ENCODE measurements at places on chromosomes 16 and 17.

- DNase-seq: no peak
These were observed 35.3 kb downstream of the FAM20A start for GRCh38 chr17:68565661-68566441.

DNA sequence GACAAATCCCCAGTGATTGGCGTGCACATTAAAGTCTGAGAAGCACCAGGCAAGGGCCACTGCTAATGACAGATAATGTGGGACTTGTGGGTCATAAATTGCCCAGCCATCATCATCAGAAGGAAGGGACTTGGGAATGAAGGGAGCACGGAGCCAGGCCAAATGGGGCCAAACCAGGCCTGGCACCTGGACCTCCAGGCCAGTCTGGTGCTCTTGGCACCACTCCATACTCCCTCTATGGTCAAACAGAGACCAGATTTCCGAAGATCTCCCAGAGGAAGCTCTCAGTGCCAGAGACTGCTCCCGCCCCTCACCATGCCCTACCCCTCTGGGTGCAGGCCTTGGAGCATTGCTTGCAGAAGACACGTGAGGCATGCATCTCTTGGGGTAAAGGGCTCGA is 142.2 kb downstream of the CCDC182 start:
- no peak for DNase-seq

DNA sequence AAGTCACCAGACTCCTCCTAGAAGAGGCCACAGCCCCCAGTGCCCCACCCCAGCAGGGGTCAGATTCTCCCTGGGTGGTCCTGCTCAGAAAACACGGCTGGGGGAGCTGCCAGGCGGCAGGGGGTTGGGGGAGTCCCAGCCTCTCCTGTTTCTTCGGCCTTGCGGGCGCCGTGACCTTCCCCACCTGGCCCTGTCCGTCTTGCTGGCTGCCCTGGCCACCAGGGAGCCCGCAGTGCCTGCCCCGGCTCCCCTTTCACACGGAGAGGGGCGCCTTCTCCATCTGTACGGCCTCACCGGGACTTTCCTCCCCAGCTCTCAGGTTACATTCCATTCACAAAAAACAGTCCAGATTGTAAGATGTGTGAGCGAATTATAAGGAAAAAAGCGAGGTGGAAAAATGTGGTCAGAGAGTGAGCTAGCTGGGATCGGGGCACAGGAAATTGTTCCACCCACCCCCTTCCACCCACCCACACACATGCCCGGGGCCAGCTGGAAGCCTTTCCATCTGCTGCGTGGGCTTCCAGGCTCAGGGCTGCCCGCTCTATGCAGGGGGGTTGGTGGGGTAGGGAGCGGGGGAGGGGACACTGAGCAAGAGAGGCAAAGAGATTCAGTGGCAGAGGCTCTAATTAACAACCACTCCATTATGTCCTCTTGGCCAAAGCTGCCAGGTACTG is 14.6 kb upstream of the CIBAR2 start:
- DNase-seq: no peak

GRCh38 chr16:3173892-3174617 is 13.9 kb upstream of the OR1F1 start:
- DNase-seq: no peak

GRCh38 chr16:76818606-76819181 is 372.3 kb upstream of the MON1B start:
- no peak for DNase-seq

DNA sequence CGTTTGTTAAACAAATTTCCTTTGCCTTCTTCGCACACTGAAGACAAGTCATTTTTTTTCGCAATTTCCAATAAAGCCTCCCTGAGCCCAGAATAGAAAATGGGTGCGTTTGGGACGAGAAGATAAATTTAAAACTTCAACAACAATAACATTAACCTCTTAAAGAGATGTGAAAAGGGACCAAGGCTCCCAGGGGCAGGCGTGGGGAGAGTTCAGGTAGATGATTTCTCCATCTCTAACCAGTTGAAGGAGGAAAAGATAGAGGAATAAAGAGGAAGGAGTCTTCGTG is 1.3 kb upstream of the HOXB4 start:
- DNase-seq: no peak

GRCh38 chr16:19210968-19211367 is 42.9 kb downstream of the SYT17 start:
- no peak for DNase-seq

GRCh38 chr17:77834170-77835115 is 124.1 kb upstream of the TNRC6C start:
- peak; percentile 52 for DNase-seq

- DNase-seq: no peak
These were observed 20.2 kb upstream of the MAPT start for GRCh38 chr17:45874151-45874550.

- no peak for DNase-seq
These were observed 44.9 kb downstream of the GRIN2A start for GRCh38 chr16:10137341-10137740.

GRCh38 chr16:67082100-67082499 is 27.6 kb upstream of the PHAF1 start:
- DNase-seq: no peak

- no peak for DNase-seq
These were observed 20.5 kb upstream of the KLHL11 start for GRCh38 chr17:41885733-41886132.

DNA sequence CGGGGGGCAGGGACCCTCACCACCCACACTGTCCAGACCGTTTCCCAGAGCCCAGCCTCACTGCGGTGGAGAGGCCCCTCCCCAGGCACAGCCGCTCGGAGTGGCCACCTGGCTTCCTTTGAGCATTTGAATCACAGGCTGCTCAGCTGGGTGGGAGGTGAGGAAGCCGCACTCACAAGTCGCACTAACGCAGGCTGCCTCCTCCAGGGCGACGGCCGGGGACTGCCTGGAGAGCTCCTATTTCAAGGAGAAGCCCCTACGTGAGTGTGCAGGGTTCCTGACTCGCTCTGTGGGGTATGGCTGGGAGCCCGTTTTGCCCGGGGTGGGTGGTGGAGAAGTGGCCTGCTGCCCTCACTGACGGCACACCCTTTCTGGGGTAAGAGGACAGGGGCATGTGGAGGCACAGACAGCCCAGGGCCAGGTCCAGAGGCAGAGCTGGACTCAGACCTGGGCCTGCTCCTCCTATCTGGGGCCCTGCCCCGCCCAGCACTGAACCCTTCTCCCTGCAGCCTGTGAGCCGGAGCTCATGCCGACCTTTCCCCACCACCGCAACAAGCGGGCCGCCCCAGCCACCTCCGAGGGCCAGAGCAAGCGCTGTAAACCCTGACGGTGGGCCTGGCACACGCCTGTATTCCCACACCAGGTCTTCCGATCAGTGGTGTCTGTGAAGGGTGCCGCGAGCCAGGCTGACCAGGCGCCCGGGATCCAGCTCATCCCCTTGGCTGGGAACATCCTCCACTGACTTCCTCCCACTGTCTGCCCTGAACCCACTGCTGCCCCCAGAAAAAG is 6.2 kb downstream of the SPATA2L start:
- DNase-seq: no peak

DNA sequence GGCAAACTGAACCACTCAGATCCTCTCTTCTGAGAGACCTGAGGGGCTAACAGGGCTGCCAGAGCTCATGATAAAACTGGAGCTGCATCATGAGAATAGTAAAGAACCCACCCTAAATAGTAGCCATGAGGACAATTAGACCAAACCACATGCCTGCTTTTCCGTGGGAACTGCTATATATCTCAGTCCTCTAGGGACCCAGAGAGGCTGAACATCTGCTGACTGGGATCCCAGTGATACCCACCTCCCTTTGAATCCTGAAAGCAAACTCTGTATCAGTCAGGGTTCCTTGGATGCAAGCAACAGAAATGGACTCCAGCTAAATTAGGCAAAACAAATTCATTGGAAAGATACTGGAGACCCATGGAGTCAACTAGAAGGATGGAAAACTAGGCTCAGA is 6.5 kb downstream of the MT1X start:
- DNase-seq: no peak

DNA sequence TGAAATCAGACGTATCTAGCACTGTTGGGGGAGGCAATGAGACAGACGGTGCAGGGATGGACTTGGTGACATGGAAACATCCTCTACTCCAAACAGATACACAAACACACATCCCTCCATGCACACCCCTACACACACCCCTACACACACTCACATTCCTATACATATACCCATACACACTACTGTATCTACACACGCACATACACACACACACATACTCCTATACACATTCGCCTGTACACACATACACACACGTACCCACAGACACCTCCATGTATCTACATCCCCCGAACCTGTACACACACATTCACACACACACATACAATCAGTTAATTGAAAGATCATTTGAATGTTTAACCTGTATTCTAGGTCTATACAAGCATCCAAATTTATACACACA is 53.5 kb downstream of the MAF start:
- no peak for DNase-seq

DNA sequence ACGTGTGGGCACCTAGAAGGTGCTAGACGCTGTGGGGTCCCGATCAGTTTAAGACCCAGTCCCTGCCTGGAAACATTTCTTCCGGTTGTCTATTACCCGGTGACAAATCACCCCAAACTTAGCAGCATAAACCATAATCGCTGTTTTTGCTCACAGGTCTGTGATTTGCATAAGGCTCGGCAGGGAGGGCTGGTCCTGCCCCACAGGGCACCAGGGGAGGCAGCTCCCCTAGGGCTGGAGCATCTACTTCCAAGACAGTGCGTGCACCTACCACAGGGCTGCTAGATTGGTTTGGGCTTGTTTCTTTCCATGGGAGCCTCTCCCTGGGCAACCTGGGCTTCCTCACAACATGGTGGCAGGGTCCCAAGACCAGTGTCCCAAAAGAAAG is 214.5 kb upstream of the CIBAR2 start:
- DNase-seq: no peak

DNA sequence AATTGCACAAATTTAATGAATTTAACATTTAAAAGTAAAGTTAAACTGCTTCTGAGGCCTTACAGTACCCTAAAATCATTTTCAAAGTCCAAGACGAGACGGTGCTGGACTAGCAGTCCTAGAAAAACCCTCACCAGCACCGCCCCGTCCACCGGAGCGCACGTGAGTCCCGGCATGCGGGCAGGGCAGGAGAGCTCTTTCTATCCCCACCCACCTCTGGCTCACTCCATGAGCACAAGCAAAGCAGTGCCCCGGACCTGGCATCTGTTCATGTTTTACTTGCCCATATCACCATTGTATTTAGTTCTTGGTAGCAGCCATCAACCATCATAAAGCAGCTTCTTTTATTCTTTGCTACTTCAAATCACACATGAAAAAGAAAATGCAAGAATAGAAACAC is 41.7 kb downstream of the ANKRD11 start:
- DNase-seq: no peak

- DNase-seq: no peak
These were observed 96.5 kb downstream of the GOSR1 start for GRCh38 chr17:30573603-30574175.

- DNase-seq: no peak
These were observed 158.4 kb downstream of the KCNJ2 start for GRCh38 chr17:70327723-70328122.

DNA sequence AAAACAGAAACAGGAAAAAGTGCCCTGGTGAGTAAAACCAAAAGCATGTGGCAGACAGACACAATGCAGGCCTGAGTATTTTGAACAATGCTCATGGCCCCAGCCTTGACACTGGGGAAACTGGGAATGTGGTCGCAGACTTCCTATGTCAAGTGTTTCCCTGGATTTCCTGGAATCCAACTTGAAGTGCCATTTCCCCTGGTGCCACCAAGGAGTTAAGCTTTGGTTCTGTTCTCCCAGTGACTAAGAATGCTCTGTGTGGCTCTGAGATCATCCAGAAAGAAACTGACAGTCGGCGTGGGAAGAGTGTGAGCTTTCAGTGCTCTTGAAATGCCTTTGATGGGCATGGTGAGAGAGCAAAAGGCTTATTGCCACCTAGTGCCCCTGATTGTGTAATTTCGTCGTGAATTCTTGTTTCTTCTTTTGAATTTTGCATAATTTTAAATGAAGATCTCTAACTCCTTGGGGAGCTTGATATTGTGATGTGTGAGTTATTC is 96.0 kb downstream of the YPEL2 start:
- peak; percentile 18 for DNase-seq

DNA sequence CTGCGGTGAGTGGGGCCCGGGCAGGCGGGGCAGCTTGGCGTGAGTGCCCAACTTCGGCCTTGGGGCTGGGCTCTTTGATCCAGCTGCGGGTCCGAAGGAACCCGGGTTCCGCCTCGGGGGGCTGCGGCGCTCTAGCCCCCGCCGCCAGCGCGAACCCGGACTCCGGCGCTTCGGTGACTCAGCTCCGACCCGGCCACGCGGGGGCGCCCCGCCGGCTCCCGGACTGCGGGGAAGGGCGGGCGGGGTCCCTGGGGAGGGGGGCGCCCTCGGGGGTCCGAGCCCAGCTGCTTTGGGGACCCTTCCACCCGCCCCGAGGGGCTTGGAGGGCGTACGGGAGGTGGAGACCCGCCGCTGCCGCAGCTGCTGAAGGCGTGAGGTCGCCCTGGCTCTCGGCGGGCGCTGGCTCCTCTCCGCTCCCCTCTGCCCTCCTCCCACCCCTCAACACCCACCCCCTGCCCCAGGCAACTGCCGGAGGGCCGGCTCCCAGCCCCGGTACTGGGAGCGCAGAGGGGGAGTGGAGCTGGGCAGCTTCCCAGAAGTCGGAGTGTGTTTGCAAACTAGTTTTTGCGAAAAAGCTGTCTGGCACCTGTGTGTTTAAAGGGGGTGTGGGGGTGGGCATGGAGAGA is 516 bp downstream of the CPNE2 start:
- DNase-seq: peak; percentile 40

DNA sequence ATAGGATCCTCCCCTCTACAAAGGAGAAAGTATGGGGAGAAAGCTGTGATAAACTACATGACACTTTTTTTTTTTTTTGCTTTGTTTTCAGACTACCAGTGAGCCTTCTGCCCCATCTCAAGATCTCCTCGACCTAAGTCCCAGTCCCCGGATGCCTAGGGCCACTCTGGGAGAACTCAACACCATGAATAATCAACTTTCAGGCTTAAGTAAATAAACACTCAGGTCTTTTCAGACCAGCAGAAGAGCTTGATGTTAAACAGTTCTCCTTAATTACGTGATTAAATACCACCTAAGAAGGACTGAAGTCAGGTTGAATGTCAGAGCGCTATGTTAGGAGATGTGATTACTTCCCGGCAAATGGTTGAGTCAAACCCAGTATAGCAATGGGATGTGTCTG is 31.4 kb downstream of the COX11 start:
- no peak for DNase-seq

DNA sequence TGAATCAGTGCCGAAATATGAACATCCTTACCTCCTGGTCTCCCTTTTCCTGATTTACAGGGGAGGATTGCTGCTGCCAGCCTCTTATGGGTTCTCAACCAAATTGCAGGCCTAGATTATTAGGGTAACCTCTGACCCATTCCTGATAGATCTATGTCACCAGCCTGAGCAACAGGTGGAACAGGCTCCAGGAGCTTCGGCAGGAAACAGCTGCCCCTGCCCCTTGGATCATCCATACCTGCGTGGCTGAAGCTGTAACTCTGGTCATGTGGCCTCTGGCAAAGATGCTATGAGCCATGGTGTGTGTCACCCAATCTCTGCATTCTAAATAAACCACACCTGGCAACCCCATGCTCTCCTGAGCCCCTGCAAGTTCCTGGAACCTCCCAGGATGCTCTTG is 18.4 kb upstream of the RBBP6 start:
- no peak for DNase-seq
